ENCODE measurements at places on chromosomes 12 and 14.

GRCh38 chr14:94472842-94473241 lies 3.2 kb downstream of the SERPINA9 start:
- DNase-seq = no peak

GRCh38 chr12:123369229-123369628 lies 4.6 kb upstream of the SBNO1 start:
- DNase-seq = no peak

- DNase-seq = no peak
Observed at GRCh38 chr14:93232159-93232558, 25.1 kb downstream of the UBR7 start.

DNA sequence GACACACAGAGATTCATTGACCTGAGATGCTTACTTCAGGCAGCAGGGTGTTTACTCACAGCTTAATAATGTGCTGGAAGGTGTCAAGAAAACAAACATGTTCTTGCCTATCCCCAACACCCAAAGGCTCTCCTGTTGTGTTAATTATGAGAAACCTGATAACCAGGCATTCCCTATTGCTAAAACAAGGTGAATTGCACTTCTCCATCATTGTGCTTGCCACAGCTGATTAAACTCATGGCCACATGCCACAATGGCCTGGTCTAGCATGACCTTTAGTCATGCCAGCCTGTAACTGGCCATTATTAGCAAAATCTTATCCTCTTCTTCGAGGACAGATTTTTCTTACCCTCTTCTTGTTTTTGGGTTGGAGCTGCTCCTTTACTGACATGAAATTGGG lies 21.4 kb downstream of the SMOC1 start:
- no peak for DNase-seq

- DNase-seq = no peak
Observed at GRCh38 chr12:91685917-91686316, 459.7 kb downstream of the BTG1 start.

GRCh38 chr14:57847096-57847495 lies 18.8 kb downstream of the SLC35F4 start:
- DNase-seq = no peak

GRCh38 chr12:7884689-7885088 lies 12.0 kb upstream of the SLC2A14 start:
- DNase-seq = no peak

DNA sequence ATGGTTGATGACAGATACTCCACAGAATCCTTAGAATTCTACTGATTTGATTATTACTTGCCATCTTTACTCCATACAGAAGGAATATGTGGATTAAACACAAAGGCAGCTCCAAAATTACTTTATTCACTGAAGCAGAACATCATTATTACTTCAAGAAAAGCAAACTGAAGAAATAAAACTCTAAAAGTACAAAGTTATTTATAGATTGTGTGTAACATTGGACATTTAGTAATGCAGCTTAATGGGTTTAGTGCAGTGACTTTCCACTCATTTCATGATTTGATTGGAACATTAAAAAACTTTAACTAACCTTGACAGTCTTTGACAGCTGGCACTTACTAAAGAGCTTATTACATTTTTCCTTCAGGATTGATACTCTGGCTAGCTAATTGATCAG lies 59.0 kb upstream of the ATP2A2 start:
- no peak for DNase-seq

DNA sequence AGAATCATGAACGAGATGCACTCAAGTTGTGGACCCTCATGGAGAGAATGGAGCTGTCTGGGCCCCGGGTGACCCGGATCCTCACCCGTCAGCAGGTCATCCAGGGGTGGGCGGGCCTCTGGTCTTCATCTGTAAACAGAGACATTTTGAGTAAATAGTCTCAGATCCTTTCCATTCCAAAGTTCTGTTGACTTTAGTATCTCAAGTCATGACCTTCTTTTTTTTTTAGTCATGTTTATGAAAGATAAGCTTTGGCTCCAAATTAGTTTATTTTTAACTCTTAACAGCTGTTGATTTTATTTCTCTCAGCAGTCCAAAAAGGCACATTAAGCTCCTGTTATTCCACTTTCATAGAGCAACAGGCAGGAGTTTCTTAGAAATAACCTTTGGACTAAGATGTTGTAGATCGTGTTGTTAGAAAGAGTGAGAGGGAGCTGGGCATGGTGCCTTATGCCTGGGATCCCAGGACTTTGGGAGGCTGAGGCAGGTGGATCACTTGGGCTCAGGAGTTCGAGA lies 48.9 kb upstream of the AMN start:
- DNase-seq = no peak

GRCh38 chr12:53978477-53979356 lies 4.0 kb upstream of the HOTAIR start:
- no peak for DNase-seq

DNA sequence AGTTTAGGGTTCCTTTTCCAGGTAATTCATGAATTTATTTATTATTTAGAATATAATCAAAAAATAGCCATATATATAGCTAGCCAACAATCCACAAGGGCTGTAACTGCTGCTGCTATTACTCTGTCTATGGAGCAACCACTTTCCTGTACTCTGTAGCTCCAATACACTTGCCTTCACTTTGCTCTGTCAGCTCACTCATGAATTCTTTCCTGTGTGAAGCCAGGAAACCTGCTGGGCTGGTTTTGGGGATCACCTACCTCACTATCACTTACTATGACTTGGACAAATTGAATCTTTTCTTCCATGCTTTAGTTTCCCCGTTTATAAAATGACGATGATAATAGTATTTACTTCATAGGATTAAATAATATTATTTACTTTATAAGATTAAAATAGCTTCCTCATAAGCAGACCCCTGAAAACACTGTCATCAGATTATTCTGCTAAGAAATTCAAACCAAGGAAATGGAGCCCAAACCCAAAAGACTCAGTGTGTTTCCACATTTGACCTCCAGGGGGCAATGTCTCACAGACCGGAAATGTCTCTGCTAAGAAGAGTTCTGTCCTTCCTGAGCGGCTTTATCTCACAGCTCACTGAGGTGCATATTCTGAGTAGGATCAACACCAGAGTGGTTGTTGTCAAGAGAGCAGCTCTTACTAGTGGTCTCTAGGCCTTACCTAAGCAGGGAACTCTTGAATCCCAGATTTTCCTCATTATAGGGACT lies 457.1 kb downstream of the DAD1 start:
- peak; percentile 59 for DNase-seq

DNA sequence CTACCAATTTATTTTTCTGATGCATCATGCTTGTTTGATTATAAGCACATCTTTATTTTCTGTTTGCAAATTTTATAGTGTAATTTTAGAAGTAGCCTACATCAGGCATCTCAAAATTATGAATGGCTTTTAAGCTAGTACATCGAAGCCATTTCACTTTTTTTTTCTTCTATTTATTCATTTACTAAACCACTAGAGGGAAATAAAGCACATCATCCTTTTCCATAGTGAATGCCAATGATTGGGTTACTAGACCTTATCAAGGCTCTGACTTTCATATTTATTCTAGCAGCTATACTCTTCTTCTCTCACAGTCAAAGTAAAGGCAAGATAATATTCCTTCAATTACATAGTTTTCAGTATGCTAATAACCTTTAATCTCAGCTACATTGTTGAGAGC lies 736.4 kb upstream of the LRFN5 start:
- no peak for DNase-seq

DNA sequence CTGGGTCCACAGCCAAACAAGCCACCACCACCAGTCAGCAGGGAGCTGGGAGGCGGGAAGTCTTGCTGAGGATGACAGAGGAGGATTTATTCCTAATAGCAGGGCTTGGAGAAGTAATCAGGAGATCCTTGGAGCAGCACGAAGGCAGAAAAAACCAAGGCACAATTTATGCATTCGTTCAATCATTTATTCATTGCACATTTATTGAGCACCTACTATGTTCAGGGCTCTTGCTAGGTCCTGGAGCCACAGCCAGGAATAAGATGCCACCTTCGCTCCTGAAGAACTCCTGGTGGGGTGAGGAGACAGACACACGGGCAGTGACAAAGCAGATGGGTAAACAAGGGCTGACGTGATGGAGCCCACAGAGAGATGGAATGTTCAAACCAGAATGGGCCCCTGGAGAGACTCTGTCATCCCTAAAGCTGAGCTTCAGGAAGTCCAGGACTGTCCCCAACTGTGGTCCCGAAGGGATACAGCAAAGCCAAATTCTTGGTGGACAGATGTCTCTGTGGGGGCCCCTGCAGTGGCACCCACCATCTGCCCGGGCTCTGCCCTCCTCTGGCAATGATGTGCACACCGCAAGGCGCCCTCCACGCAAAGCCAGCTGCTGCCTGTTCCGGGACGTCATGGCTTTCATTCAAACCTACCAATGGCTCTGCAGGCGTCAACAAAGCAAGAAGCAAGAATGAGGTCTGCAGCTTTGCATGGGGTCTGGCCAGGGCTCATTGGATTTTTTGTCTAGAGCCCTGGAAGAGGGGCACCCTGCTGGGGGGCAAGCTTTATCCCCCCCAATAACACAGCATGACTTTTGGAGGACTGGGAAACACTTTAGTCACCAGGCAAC lies 3.0 kb upstream of the TESC start:
- no peak for DNase-seq

DNA sequence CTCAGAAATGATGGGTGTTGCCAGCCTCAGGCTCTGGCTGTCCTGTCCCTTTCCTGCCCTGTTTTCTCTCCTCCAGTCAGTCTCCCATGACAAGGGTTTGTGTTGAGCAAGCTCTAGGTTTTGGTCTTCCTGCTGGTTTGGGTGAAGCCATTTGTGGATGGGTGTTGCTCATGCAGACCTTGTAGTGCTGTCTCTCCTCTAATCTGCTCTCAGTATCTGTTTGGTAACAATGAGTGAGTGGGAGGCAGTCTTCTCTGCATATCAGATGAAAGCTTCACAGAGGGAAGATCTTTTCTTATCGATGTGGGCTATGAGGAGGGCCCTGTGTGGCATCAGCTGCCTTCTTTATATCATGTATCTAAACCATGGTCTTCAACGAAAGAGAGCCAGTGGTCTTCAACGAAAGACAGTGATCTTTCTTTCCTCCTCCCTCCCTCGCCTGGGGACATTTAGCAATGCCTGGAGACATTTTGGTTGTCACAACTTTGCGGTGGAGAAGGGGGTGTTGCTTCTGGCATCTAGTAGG lies 3.6 kb downstream of the CMA1 start:
- DNase-seq = no peak

DNA sequence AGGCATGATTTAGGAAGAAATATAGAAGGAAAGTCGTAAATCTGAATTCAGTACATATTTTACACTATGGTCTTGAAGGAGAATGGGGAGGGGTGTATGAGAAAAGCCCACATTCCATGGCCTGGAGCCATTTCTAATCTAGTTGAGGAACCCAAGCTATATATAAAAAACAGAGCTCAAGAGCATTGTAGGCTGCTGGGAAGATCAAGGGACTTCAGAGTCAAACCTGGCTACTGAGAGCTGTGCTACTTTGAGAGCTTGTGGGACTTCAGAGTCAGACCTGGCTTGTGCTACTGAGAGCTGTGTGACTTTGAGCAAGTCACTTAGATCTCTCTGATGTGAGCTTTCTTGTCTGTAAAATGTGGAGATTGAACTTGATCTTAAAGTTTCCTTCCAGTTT lies 58.7 kb downstream of the TBK1 start:
- DNase-seq = no peak

DNA sequence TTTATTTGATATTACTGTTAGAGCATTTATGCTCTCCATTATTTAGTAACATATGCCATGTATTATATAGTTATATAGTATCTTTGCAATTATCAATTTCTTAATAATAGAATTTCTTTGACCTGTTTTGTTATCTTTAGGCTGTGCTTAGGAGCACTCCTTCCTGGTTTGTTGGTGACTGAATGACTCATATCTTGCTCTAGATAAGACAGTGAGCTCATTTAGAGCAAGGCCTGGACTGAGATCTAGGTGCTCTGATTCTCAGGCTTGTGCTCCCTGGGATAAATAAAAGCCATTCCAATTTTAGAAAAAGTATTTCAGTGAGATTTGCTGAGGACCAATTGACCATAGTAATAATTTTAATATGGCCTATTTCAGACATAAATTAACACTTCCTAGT lies 951.2 kb downstream of the FLRT2 start:
- no peak for DNase-seq

DNA sequence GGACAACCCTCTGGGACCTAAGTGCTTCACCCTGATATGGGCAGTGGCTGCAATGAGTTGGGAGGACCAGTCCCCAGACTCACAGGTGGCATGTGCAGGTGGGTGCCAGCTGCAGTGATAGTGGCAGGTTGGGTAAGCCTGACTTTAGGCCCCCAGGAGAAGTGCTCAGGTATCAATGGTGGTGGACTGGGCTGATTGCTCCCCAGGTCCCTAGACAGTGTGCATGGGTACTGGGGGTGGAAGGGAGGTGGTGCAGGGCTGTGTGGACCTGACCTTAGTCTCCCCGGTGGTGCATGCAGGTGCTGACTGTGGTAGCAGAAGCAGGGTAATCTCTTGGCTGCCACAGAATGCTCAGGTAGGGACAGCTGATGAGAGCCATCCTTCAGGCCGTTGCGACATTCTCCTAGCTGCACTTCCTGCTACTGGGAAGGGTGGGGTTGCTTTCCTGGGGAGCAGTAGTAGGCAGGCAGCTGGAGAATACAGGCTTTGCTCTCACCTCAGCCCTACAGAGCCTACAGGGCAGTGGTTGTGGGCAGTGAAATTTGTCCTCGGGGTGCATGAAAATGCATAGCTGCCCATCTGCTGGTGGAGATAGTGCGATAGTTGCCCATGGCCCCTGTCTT lies 33.3 kb upstream of the CCND2 start:
- no peak for DNase-seq

GRCh38 chr12:57430112-57430930 lies 522 bp downstream of the R3HDM2 start:
- peak; percentile 61 for DNase-seq

DNA sequence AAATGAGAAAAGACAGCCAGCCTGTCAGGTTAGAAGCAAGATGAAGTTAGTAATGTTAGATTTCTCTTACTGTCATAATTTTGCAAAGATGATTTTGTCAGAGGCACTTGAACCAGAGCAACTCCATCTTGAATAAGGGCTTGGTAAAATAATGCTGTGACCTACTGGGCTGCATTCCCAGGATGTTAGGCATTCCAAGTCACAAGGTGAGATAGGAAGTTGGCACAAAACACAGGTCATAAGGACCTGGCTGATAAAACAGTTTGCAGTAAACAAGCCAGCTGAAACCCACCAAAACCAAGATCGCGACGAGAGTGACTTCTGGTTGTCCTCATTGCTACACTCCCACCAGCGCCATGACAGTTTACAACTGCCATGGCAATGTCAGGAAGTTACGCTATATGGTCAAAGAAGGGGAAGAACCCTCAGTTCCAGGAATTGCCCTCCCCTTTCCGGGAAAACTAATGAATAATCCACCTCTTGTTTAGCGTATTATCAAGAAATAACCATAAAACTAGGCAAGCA lies 1313.5 kb upstream of the TMEM132C start:
- DNase-seq = no peak
